CD4-positive, alpha-beta T cell treated with Interferon gamma for 1 hour (primary cell): ENCODE measurements at places on chromosomes 5 and 9.

- DNase-seq: no peak
These were observed 344.8 kb downstream of the ARRDC3 start for GRCh38 chr5:91038180-91038808.

DNA sequence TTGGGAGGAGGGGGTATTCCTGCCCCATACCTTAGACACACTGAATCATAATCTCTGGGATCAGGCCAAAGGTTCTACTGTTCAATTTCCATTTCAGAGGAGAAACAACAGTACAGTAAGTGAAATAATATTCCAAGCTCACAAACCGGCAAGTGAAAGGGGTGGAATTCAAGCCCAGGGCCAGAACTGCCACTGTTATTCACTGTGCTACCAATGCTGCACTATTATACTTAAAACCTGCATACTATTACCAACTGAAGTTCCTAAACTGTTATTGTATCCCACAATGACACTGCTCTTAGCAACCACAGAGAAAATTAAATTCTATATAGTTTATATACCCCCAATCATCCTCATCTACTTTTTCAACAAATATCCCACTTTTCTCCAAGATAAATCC, 24.6 kb downstream of the SSBP2 start:
- no peak for DNase-seq

DNA sequence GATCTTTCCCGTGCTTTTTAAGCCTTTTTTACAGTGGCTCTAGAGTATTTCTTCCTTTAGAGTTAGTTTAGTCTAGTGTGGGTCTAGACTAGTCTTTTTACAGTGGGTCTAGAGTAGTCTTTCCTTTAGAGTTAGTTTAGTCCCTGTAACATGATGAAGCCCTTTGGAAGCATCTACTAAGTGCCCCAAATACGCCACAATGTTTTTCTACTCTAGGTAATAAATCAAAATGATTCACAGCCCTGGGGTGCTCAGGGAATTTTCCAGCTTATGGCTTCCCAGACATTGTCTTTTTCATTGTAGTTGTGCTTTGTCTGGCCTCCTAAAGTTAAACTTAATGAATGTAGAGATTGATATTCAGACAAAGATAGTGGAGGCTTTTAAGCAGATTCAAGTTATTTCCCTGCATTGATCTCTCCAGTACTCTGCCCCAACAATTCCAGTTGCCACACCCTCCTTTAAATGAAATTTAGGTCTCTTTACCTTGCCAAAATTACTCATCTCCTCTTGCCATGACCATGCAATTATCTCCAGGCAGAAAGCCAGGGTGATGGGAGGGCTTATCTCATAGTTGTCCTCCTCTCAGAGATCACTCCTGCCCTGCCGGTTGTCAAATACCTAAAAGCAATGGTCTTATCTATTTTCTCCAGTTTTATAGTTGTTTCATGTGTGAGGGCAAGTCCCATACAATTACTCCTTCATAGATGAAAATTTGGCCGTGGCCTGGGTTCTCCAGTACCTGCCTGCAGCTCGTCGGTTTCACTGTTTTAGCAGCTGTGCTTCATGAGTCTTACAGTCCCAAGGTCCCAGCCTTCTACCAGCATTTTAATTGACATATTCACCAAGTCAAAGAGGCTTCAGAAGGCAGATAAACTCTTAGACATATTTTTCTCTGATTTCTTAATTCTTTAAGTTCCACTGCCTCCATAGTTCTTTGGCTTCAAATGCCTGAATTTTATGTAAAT, 794.0 kb upstream of the COX7C start:
- DNase-seq: no peak

GRCh38 chr9:71213633-71214032, 92.2 kb upstream of the TRPM3 start:
- DNase-seq: no peak

- DNase-seq: no peak
These were observed 212.2 kb downstream of the MTRR start for GRCh38 chr5:8081179-8081578.

GRCh38 chr5:83988293-83988685, 267.6 kb upstream of the HAPLN1 start:
- DNase-seq: no peak

DNA sequence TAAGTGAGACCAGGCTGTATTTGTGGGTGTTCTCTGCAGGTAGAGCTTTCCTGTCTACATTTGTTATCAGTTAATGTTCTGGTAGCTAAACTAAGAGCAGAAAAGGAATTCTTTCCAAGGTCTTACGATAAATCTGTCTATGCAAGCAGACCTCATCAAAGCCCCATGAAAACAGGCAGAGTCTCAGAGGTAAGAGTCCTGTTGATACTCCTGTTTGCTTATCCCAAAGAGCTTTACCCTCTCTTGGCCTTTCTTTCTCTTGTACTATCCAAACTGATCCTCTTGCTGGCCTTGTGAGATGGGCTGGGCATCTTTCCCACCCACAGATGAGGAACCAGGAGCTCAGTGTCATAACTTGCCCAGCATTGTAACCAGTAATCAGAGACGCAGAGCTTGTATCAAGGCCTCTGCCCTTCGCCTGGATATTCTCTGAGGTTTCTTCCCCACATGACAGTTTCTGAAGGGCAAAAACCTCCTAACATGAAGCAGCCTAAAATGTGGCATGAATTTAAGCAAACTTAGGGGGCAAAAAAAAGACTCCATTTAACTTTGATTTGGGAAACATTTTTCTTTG, 33.5 kb downstream of the PRKACG start:
- no peak for DNase-seq

DNA sequence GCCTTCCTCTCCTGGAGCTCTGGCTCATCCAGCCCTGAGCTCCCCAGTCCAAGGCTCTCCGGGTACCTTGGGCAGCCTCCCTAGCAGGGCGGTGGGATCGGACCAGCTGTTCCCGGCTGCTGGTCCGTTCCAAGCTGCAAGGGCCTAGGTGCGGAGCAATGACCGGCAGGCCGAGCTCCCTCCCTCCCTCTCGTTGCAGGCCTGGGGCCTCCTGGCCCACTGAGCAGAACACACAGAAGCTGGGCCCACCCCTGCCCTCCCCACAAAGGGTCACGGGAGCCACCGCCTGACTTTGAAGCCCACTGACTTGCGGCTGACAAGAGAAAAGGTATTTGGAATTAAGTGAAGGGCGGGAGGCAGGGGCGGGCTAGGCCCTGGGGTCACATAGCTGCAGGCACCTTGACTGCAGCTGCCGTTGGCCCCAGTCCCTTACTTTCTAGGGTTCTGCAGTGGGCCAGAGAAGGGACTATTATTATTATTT, 104.7 kb upstream of the IER5L start:
- no peak for DNase-seq

DNA sequence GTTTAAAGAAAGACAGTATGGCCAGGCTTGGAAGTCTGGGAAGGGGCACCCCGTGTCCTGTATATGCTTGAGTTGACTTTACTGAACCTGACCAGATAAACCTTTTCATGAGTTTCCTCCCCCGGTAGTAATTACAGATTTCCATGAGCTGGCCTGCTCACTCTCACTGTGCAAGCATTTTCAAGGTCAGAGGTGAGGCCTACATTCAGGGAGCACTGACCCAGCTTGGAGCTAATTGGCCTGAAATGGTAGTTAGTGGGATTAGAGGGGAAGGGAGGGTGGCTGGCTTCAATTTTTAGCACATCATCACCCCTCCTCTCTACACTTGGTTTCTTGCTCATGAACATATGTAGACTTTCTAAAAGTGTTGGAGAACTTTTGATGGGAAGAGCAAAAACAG, 99.2 kb downstream of the PSAT1 start:
- no peak for DNase-seq

DNA sequence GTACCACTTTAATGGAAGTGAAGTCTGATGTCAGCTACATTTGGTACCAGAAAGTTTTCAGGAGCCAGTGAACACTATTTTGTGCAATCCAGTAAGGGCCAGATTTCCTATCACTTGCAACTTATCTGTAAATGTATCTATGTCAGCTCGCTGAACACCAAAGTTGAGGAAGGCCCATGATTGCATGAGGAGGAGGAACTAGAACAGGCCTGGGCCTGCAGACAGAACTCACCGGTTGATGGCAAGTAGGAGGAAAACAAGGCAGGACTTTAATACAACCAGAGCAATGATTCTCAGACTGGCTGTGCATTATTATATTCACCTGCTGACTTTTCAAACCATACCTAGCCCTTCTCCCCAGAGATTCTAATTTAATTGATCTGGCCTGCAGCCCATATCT, 540.2 kb downstream of the CETN3 start:
- no peak for DNase-seq

DNA sequence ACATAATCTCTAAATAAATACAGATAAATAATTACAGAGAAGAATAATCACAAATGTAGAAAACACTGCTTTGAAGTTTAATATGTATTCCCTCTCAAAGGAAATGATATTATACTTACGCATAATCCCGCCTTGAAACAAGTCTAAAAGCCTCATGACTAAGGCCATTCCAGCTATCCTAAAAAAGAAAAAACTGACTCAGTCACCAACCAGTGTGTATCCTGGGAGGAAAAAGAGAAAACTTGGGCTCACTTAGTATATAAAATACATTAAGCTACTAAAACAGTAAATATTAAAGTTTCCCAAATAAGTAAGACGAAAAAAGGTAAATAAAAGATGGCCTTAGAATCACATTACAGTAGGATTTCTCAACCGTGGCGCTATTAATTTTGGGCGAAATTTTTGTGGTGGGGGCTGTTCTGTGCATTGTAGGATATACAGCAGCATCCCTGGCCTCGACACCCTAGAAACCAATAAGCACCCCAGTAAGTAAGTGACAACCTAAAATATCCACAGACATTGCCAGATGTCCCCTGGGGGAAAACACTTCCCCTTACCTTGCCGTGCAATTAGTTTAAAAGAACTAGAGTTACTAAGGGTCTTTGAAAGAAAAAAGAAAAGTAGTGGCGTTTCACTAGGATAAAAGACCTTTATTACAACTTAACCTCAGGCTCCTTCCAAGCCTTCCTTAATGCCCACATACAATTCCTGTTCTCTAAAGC, 1.1 kb downstream of the HSPA9 start:
- no peak for DNase-seq

DNA sequence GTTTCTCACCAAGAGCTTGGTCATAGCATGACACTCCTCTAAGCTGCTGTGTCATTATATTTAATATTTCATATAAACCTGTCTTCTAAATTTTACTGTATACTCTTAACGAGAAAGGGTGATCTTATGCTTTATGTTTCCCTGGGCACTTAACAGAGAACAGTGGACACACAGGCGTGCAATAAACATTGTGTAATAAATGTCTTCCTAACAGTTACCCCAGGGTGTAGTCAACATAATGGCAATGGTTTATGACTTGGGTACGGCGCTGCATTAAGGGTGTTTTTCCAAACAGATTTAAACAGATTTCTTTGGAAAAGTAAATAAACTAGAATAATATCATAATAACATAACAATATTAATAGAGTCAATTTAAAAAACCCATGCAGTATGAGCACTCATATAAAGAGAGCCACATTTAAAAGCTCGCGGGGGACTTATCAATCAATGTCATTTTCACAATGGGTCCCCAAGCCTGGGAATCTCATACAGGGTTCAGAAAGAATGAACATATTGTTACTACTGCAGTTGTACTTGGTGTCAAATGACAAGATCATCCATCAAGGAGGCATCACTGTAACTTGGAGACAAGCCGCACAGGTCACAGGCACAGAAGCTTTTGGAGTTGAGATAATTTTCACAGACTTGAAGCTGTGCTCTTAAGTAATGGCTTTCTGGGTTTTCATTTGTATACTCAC, 376.4 kb downstream of the CTNND2 start:
- no peak for DNase-seq

DNA sequence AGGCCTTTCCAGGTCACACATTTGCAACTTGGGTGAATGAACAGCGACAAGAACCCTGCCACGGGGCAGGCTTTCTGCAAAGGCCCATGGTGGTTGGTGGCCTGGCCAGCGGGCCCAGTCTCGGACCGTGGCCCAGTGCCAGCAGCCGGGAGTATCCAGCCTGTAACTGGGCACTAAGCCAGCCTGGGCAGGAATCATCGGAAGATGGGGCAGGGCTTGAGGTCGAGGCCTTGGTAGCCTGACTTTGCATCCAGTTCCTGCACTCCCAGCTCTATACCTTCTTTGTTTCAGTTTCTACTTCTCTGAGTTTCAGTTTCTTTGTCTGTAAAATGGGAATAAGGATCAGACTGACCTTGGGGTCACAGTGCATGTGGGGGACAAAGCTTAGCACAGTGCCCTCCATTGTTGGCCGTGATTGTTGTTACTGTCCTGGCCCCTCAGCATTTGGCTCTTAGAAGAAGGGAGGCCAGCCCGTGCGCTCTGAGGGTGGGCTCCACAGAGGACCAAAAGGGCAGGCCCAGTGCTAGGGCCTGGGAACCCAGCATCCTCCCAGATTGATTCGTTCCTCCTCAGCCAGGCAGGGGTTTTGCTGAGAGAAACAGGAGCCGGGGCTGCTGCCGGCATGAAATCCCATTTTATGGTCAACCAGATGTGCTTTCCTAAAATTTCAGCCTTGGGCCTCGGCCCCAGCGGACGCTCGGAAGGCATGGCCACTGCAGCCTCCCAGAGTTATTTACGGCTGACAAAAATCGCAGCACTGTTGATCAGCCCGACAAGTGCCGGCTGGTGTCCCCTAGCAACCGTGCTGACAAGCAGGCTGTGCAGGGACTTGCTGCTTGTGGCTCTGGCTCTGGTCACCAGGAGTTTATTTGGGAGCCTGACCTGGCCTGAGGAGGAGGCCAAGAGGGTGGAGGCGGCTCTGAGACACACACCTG, 43.6 kb downstream of the JADE2 start:
- DNase-seq: no peak

- DNase-seq: no peak
These were observed 48.4 kb upstream of the CKMT2 start for GRCh38 chr5:81184749-81185110.

GRCh38 chr5:57695179-57695578, 212.6 kb upstream of the ACTBL2 start:
- DNase-seq: no peak

DNA sequence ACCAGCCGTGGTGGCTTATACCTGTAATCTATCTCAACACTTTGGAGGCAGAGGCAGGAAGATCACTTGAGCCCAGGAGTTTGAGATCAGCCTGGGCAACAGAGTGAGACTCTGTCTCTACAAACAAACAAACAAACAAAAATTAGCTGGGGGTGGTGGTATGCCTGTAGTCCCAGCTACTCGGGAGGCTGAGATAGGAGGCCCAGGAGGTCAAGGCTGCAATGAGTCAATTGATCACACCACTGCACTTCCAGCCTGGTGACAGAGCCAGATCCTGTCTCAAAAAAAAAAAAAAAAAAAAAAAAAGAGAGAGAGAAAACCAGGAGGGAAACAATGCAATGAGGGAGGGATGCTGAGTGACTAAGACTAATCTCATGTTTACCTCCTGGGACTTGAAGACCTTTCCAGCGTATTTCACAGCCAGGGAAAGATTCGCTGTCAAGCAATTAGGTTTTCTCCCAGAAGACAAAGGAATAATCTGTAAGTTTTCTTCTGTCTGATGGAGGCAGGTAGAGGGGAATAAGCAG, 51.1 kb upstream of the MIER3 start:
- no peak for DNase-seq

DNA sequence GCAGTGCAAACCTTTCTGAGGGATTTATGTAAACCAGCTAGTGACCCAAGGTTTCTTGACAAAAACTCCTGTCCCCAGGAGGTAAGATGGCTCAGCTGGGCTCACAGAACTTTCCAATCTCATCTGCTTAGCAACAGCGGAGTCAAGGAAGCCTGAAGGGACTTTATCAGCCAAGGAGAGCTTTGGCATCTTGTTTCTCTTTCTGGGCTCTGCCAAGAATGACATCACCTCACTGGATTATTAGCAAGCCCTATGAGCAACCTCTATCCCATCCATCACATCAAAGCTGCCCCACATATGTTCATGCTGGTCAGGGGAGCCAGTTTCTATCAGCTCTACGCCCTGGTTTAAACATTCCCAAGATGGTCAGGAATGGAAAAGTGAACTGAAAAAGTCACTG, 461.3 kb downstream of the ENC1 start:
- no peak for DNase-seq
